Esophagus muscularis mucosa (tissue), 4 donors: ENCODE measurements at places on chromosomes 12 and 14.

DNA sequence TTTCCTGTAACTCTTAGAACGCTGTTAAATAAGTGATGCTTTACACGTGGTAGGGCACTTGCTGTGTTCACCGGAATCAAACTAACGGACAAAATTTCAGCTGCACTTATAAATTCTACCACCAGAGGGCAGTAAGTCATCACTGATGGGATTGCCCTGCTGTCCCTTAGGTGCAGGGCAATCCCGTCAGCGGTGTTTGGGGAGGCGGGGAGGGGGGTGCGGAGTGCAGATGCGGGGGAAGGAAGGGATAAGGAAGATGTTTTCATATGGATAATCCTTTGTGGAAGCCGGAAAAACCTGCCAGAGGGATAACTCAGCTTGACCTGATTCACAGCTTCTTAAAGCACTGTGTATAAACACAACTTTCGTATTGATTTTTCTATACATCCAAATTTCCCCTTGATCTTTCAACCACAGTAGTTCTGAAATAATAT, 21.7 kb upstream of the SLC10A1 start:
- no peak for DNase-seq

GRCh38 chr12:116591855-116592637, 32.9 kb downstream of the MAP1LC3B2 start:
- DNase-seq = no peak

DNA sequence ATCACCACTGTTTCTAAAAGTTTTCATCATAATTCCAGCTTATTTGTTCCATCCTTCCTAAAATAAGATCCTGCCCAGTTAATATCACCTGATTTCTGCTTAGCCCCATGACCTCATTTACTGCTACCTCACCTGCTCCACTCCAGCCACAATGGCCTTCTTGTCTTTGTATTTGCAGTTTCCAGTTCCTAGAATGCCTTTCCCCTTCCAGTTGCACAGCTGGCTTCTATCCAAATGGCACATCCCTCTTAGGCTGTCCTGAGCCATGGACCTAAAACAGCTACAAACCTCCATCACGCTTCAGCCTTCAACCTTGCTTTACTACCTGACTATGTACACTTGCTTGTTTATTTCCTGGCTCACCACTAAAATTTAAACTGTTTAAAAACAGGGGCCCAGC, 6.5 kb upstream of the LGMN start:
- DNase-seq = no peak

GRCh38 chr14:75831952-75832351, 149.8 kb downstream of the TGFB3 start:
- DNase-seq = no peak

- no peak for DNase-seq
These were observed 173.7 kb downstream of the RBM19 start for GRCh38 chr12:113792450-113792849.

GRCh38 chr12:386651-387050, 2.5 kb downstream of the KDM5A start:
- no peak for DNase-seq

DNA sequence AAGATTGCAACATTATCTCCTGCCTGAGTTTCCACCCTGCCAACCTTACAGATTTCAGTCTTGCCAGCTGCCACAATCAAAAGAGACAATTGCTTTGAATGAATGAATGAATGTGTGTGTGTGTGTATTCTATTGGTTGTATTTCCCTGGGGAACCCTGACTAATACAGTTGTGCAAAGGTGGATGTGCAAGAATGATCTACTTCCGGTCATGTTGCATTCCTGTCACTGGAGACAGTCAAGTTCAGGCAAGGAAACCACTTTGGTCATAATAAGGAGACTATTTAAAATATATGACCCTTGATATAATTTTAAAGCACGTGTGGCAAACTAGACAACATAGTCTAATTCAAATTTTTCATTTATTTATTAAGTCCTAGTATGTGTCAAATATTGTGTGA, 13.1 kb downstream of the RERG start:
- no peak for DNase-seq

- DNase-seq = no peak
These were observed 198.0 kb downstream of the FOXN3 start for GRCh38 chr14:89219051-89219450.

- DNase-seq = no peak
These were observed 10.0 kb downstream of the DDX51 start for GRCh38 chr12:132133952-132134652.

DNA sequence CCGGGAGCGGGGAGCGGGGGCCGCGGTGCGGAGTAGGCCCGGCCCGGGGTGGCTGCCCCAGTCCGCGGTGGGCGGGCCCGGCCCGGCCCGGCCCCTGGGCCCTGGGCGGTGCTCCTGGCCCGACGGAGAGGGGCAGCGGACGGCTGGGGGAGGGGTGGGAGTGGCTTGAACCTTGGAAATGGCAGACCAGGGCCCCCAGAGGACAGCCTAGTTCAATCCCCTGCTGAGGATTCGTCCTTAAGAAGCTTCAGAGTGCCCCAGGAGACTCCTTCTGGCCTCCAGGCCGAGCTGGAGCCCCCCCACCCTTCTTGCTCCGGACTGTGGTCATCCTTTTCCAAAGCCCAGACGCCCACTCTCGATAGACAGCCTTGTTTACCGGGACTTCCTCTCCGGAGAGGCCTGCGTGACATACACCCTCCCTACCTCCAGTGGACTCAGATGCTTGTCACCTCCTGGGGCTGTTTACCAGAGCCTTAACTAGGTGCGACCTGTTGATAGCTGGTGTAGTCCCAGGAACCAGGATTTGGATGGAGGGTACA, 458 bp downstream of the KHNYN start:
- peak; percentile 93 for DNase-seq

DNA sequence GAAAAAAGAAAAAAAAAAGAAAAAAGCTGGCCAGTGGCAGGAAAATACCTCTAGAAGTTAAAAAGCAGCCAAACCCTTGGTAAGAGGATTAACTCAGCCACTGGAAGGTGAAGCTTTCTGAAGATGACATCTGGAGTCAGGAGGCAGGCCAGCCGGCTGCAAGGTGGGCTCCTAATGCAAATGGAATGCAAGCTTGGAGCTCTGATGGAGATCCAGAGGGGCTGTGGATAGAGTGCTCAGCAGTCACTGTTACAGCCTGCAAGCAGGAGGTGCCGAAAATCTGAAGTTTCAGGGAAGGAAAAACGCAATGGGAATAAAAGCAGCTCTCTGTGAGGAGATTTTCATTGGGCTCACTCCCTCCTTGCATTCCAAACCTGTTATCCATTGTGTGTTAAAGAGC, 41.0 kb downstream of the GSC start:
- no peak for DNase-seq

DNA sequence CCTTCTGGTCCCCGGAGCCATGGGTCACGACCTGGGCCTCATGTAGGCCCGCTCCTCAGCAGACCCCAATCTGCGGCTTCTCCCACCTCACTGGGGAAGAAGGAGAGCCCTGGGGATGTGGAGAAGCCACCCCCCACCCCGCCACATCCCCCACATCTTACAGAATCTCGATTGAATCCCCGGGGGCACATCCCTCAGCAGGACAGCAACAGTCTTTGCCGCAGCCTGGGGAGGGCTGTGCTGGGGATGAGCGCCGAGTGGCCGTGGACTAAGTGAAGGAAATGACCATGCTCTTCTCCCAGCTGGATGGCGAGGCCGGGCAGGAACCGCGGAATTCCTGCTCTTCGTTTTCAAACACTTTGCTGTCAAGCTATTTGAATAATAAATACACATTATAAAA, 169.0 kb upstream of the RTL1 start:
- DNase-seq = peak; percentile 68

DNA sequence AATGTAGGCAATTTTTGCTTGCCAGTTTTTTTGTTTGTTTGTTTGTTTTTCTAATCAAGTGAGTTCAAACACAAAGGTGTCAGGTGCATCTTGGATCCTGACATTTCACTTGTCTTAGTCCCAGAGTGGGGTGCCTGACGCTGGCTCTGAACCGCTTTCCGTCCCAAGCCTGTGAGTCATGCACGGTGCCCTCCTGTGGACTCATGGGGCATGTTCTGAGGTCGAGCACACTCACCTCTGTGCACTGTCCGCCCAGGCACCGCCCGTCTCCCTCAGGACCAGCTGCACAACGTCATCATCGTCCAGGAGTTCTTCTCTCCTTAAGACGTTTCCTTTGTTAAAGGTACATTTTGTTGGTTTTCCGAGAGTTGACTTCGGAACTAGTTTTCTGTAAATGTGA, 98.2 kb downstream of the GLT1D1 start:
- DNase-seq = no peak

DNA sequence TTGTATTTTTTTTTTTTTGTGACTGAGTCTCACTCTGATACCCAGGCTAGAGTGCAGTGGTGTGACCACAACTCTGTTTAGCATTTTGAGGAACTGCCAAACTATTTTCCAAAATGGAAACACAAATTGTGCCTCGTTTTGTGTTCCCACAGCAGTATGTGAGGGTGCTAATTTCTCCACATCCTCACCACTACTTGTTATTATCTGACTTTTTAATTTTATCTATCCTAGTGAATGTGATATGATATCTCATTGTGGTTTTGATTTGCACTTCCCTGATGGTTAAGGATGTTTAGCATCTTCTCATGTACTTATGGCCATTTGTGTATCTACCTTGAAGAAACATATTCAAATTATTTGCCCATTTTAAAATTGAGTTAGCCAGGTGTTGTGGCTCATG, 62.4 kb downstream of the SRGAP1 start:
- DNase-seq = no peak

DNA sequence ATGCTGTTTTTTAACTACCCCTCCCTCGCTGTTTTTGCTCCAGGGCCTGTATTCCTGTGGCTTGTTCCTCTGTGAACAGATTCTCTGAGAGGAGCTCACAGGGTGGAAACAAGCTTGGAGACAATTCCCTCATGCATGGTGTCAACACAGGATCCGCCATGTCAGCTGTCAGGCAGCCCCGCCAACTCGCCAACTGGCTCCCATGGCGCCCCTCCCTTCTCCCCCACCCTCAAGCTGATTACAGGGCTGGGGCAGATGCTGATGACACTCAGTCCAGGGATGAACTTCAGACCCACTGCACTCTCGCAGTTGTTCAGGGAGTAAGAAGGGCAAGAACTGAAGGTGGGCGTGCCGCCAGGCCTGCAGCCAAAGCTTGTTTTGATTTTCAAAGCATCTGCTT, 229.9 kb downstream of the NTF3 start:
- DNase-seq = no peak

DNA sequence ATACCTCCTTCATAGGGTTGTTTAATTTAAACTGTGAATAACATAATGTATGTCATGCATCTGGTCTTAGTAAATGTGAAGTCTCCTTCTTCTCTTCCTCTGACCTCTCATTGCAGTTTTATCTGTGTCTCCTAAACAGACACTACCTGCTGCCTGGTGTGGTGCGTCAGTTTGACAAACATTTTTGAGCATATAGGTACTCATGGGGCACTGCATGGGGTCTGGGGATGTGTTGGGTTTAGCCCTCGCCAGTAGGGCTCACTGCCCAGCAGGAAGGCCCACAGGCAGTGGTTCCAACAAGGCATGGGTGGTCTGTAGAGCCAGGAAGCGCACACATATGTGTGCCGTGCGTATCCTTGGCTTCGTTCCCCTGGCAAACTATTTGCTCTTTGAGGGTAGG, 3.0 kb upstream of the CEBPE start:
- no peak for DNase-seq

GRCh38 chr12:67855103-67855502, 134.1 kb upstream of the IFNG-AS1 start:
- no peak for DNase-seq

DNA sequence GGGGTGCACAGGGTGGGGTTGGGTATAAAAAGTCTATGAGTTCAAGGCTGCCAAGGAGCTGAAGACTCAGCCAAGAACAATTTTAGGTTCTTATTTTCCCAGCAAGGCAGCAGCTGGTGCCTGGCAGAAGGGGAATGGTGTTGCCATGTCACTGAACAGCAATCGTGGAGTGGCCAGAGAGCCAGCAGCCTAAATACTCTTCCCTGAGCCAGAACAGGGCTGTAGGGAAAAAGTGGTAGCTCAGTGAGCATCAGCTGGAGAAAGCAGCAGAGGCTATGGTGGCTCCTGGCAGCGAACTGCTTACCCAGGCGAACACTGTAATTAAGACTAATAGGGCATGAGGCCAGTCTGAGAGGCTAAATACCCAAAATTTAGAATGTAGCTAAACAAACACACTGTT, 334.9 kb downstream of the RMST start:
- DNase-seq = no peak

DNA sequence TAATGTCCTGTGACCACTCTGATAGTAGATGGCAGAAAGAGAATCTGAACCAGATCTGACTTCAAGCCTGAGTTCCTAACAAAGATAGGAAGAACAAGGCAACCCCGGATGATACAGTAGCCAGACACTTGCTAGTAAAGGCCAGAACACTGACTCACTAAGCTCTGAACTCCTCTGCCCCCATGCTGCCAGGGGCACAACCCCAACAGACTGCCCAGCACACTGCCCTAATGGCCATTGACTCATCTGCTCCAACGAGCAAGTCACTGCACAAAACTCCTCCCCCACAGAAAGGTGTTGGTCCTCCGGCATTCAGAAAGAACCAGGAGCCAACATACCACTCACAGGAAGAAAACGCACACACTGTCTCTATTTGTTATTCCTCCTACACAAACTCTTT, 179.6 kb upstream of the NUDT4 start:
- no peak for DNase-seq
